ENCODE measurements at places on chromosomes 7 and 10.
A peak's percentile ranks its signal among the peaks of the same experiment; 100 is the strongest.

GRCh38 chr10:103627111-103627892, 133.8 kb downstream of the NEURL1 start:
- DNase-seq = no peak

- peak; percentile 23 for DNase-seq
Measured at GRCh38 chr10:70756700-70757360, 28.3 kb downstream of the TBATA start.

DNA sequence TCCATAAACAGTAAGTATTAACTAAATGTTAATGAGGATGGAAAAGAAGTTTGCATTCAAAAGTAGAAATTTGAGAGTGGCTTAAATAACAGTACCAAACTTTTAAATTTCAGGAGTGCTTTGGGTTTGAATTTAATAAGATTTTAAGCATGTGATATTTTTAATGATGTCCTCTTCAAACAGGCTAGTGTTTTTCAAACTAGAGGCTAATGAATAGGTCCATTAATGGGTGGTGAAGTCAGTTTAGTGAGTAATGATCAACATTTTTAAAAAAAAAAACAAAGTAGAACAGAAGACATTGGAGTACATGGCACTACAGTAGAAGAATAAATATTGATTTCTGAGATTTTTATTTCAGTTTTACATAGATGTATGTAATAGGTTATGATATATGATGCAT, 72.9 kb downstream of the AKAP9 start:
- no peak for DNase-seq

DNA sequence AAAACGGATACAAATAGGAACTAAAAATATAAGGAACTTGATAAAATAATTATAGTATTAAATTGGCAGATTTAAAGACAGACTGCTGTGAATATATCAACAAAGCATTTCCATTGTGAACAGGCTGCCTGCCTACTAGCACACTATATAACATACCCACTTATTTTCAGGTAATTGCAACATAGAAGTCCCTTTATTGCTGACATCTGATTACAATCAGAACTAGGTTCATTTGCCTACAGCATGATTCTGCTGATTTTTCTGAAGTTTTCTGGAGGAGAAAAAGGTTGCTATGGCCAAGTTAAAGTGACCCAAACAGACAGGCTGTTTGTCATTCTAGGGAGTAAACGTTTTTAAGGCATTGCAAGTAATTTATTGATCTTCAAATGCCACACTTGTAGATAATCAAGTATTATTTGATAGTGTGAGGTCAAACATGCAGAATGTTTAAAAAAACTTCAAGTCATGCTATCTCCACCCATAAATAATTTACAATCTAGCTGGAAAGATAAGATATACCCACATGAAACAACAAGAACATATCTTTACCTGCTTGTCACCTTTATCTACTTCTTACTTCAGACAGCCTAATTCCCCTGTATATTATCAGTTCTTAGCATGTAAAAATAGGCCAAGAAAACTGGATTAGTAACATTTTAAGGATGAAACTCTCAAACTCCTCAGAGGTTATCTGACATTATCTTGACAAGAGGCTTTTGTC, 40.5 kb downstream of the MTPN start:
- DNase-seq = no peak

DNA sequence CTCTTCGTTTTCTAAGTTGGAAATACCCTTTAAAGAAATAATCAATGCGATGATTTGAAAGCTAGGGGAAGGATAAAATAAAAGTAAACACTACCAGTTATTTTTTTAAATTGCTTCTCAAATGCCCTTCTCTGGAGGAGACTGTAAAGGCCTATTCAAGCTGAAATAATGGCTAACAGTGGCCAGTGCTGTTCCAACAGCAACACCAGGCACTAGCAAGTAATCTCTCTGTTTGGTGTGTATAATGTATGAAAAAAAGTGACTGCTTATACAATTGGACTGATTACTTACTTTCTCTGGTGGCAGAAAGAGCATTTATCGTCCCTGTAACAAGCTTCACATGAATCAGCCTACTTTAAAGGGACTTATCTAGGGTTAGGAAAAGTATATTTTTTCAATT, 102.7 kb downstream of the CSTF2T start:
- DNase-seq = no peak

- DNase-seq = no peak
Measured at GRCh38 chr10:79468015-79468560, 22.7 kb upstream of the ZCCHC24 start.

- no peak for DNase-seq
Measured at GRCh38 chr7:157474685-157475084, 137.9 kb downstream of the DNAJB6 start.

DNA sequence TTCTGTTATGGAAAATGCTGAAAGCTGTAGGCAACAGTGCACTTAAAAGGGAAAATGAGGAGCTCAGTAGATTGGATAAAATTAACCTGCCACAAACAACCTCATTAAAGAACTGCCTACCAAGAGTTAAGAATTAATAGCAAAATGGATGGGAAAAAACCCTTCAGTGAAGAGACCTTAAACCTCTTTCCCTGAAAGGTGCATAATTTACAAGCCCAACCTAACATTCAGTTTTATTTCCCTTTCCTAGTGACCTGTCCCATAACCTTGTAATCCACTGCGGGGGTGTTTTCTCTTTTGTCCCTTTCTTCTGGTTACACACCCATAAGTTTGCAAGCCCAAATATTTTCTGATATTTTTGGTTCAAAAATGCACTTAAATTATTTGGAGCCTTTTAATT, 21.9 kb downstream of the SKIDA1 start:
- DNase-seq = no peak

GRCh38 chr10:133421336-133422222, 2.8 kb downstream of the SPRN start:
- no peak for DNase-seq

DNA sequence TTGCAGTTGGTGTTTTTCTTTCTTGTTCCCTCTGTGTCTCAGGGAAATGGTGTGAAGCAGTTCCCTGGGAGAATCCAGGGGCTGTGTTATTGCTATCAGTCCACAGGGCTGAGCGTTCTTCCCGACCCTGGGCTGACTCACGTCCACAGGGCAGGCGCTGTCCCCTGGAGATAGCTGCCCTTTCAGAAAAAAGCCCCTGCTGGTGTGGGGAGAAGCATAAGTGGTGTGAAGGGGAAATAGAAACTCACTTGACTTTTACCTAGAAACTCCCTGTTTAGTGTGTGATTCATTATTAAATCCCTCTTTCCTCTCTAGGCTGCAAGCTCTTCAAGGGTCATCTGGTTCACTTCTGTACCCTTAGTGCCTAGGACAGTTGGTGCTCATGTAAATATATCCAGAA, 63.3 kb upstream of the SMNDC1 start:
- DNase-seq = no peak

GRCh38 chr10:52279546-52279945, 34.5 kb upstream of the DKK1 start:
- DNase-seq = no peak

GRCh38 chr10:109914966-109915365, 8.3 kb downstream of the XPNPEP1 start:
- DNase-seq = peak; percentile 85

DNA sequence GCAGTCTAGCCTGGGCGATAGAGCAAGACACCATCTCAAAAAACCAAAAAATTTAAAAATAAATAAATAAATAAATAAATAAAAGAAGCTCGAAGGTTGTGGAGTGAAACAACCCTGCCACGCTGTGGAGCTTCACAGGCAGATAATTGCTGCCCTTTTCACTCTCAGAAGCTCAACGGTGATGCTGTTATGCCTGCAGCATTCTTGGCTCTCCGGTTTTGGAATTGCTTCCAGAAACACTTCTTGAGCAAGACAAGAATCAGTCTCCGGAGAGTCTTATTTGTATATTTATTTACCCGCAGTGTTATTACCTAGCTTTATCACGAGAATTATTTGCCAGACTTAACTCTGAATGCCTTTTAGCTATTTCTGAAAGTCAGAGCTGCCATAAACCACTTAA, 40.5 kb upstream of the UBE2H start:
- DNase-seq = no peak

GRCh38 chr7:25132430-25132829, 7.4 kb upstream of the CYCS start:
- no peak for DNase-seq

DNA sequence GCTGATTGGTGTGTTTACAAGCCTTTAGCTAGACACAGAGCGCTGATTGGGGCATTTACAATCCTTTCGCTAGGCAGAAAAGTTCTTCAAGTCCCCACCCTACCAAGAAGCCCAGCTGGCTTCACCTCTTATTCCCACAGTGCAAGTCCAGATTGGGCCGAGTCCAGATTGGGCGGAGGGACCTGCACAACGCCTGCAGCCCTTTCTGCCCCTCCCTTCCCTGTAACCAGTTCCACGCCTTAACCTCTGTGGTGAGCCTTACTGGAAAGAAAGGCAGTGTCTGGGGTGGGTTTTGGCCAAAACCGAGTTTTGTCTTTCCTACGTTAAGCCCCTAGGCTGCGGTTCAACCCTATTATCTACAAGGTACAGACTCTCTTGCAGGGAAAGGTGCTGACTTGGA, 268.7 kb downstream of the ZEB1 start:
- DNase-seq = no peak

- no peak for DNase-seq
Measured at GRCh38 chr10:381805-382204, 246.6 kb downstream of the ZMYND11 start.

DNA sequence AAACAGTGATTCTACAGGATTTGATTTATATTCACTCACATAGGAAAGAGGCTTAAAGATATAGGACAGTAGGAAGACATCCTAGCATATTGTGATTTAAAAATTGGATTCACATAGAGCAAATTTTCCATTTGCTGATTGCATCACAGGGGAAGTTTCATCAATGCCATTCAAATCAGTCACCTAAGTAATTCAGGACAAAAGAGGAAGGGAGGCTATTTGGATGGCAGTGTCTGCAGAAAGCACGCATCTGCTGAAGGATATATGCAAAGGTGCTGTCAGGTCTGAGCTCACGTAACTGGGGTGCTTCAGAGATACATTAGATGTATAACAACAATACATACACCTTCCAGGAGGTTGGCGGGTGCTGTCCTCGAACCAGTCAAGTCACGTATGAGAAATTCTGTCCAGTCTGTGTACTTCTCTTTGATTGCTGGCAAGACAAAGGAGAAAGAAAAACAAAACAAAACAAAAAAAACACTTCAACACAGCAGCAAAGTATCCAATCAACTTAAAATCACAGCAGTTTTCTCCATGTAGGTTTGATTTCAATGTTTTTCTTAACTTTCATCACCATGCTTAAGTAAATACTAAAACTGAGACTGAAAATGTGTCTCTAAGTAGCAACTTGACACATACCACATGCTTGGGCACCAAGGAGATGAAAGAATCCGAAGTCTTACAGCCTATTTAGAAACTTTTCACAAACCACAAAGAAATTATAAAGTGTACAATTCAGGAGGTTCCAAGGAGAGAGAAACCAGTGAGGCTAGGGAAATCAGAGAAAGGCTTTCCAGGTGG, 125.1 kb downstream of the SFMBT2 start:
- no peak for DNase-seq

DNA sequence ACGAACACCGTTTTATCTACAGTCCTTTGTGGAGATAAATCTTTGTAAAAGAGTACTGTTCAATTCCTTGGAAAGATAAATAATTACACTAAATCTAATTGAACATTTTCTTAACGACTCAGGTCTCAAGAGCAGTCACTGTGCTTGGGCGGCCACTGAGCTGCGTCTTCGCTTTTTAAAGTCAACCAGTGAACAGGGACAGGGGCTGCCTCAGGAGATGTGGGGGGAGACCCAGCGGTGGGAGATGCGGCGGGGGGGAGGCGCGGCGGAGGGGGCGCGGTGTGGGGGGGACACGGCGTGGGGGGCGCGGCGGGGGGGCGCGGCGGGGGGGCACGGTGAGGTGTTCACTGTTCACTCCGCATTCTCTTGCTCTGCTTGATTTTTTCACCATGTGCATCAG, 39.8 kb downstream of the CAMK2B start:
- no peak for DNase-seq

- DNase-seq = no peak
Measured at GRCh38 chr7:157932498-157933218, 595.9 kb downstream of the DNAJB6 start.

GRCh38 chr7:23889566-23889965, 179.5 kb downstream of the STK31 start:
- no peak for DNase-seq

GRCh38 chr10:79292891-79293746, 54.1 kb upstream of the PPIF start:
- no peak for DNase-seq
